ENCODE measurements at places on chromosomes 1 and 21.

DNA sequence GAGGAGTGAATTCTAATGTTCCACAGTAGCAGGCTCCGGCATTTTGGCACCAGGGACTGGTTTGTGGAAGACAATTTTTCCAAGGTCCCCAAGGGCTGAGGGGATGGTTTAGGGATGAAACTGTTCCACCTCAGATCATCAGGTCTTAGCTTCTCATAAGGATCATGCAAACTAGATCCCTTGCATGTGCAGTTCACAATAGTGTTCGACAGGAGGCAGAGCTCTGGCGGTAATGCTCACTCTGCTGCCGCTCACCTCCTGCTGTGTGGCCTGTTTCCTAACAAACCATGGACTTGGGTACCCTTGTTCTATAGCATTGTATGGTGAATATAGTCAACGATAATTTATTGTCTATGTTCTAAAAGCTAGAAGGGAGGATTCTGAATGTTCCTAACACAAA lies 16.6 kb downstream of the CRNN start:
- no peak for DNase-seq

DNA sequence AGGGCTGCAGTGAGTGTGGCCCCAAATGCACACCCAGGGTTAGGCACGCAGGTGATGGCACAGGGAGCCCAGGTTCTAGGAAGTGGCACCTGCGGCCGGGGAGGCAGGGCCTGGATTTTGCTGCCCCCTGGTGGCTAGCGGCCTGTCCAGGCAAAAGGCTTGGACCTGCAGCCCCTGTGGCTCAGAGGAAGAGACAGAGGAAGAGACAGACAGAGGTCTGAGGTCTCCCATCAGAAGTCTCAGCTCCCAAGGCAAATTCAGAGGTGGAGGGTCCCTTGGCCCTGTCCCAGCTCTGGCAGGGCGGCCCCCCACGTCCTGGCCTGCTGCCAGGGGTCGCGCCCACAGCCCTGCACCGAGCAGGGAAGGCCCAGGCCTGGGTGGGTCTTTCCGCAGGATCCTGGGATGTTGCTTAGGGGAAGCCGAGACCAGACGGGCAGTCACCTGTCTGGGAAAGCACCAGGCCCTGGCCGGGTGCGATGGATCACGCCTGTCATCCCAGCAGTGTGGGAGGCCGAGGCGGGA lies 8.0 kb upstream of the TNFRSF14 start:
- DNase-seq, result peak; percentile 92

DNA sequence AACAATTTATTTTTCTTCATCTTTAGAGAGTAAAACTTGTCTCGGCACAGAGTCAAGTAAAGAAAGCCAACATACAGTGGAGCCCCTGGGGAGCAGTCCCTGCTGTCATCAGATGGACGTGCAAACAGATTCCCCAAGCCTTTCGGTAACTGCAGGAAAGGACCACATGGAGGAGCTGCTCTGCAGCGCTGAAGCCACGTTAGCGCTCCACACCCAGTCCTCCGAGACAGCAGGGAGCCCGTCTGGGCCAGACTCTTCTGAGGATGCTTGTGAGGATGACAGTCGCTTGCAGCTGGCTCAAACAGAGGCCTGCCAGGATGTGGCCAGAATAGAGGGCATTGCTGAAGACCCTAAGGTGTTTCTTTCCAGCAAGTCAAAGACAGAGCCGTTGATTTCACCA lies 77.1 kb upstream of the SCCPDH start:
- DNase-seq, result no peak

DNA sequence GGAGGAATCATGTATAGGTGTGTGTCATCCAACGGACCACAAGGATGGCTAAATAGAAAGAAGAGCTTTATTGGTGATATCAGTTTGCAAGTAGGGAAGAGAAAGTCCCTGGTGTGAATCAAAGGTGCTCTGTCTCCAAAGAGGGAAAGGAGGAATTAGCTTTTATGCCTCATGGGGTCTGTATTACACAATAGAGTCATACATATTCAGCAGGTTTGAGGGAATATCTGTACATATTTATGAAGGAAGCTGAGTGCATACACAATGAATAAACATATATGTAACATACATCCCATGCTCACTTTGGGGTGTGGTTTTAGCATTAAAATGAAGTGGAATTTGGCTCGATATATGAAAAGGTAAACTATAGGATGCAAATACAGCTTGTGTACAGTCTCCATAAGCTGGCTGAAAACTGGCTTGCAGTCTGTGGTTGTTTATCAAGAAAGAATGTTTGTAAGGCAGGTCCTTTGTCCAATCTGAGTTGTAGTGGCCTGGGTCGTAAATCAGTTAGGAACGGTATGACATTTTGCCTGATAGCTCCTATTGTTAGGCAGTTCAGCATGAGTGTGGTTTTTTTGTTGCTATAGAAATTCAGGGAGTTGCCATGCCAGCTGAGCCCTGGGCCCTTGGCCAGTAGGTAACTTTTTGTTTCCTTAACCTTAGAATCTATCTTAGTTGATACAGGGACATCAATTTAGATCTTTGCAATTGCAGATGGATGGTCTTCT lies 198.0 kb upstream of the ZP4 start:
- DNase-seq, result no peak

Data from CD4-positive, alpha-beta T cell treated with Interleukin-6 for 4 hours (primary cell).